CD4-positive, alpha-beta T cell treated with Interleukin-15 for 4 hours (primary cell): ENCODE measurements at places on chromosomes 5 and 9.

- DNase-seq = no peak
These were observed 16.2 kb downstream of the DUSP1 start for GRCh38 chr5:172754596-172755356.

DNA sequence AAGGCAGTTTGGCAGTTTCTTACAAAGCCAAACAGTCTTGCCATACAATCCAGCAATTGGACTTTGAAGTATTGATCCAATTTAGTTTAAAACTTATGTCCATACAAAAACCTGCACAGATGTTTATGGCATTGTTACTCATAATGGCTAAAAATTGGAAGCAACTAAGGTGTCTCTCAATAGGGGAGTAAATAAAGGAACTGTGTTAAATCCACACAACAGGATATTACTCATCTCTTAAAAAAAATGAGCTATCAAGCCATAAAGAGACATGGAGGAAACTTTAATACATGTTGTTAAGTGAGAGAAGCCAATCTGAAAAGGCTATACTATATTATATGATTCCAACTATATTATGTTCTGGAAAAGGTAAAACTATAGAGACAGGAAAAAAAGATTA lies 313.6 kb upstream of the CD180 start:
- DNase-seq = no peak

DNA sequence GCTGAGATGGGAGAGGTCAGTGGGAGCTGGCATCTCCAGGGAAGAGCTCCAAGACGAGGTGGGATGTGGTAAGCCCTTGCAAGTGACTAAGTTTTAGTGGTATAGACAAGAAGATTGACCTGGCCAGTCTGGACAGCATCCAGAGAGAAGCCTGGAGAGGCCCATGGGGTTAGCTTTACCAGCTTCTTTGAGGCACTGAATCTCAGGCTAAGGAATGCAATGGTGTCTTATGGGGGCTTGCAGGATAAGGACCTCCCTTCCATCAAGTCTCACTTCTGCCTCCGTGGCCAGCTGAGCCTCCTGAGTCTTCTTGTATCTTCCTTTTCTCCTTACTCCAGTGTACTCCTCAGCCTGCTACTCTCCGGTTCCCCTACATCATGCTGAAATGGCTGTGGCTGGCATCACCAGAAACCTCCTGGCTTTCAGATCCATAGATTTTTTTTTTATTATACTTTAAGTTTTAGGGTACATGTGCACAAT lies 56.5 kb upstream of the JADE2 start:
- no peak for DNase-seq

DNA sequence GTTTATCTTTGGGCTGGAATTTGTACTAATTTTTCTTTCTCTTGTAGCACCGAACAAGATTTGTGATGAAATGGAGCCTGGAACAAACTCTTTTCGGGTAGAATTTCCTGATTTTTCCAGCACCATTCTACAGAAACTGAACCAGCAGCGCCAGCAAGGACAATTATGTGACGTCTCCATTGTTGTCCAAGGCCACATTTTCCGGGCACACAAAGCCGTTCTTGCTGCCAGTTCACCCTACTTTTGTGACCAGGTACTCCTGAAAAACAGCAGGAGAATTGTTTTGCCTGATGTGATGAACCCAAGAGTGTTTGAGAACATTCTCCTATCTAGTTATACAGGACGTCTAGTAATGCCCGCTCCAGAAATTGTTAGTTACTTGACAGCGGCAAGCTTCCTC lies 27.6 kb downstream of the ZBTB43 start:
- DNase-seq = no peak

- no peak for DNase-seq
These were observed 24.4 kb upstream of the SLC1A1 start for GRCh38 chr9:4465910-4466309.

GRCh38 chr5:43802651-43803050 lies 199.7 kb downstream of the NNT start:
- DNase-seq = no peak

GRCh38 chr5:10328323-10328722 lies 20.6 kb upstream of the CMBL start:
- no peak for DNase-seq

- no peak for DNase-seq
These were observed 64.9 kb upstream of the STK32A start for GRCh38 chr5:147169901-147170300.

- no peak for DNase-seq
These were observed 199.3 kb downstream of the TTLL11 start for GRCh38 chr9:121893786-121894185.

- DNase-seq = no peak
These were observed 29.7 kb upstream of the AKNA start for GRCh38 chr9:114417511-114417910.

DNA sequence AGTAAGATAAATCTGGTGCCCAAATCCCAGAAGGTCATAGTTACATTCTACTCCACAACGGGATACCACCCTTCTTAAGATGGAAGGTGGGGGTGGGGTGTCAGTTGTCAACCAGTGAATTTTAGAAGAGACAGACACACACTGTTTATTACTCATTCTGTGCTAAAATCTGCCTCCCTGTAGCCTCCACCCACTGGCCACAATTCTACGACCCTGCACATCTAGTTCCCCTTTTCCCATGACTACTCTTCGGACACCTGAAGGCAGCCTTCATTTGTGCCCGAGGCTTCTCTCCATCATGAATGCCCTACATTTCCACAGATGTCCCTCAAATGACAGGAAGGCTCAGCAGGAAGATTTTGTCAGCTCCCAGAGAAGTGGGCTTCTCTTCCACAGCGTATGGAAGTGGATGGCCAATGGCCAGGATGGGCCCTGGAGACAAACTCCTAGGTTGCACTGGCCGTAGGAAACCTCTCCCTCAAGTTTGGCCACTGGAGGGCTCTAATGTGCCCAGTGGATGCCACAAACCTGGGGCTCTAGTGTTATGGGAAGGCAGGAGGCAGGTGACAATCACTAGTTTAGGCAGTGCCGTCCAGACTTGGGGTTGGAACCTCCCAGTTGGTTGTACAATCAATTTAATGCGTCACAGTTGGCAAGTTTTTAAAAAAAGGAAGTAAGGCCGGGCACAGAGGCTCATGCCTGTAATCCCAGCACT lies 46.6 kb downstream of the PTPN3 start:
- no peak for DNase-seq

DNA sequence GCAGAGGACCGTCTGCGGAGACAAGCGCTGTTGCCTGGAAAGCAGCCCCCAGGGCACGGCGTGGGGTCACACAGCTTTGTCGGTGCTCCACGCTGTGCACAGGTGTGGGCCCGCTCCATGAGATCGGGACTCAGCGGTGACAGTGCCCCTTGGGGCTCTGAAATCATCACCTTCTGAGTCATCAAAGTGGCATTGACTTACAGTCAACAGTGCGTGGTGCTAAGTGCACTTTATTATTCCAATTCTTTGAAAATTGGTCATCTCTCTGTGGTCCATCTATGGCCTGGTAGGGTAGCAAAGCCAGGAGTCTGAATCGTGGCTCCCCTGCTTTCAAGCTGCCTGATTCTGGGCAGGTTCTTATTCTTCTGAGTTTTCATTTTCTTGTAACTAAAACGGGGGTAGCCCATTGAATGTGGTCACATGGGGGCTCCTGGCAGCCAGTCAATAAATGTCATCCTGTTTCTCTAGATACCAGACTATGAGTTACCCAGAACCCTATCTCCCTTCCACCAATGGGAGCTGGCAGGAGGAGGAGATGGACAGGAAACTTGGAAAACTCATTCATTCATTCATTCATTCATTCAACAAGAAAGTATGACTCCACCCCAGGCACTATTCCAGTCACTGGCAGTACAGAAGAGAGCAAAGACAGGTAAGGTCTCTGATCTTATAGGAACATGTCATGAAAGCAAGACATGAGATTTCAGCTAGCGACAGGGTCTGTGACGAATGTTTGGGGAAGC lies 20.3 kb upstream of the UNC5A start:
- no peak for DNase-seq

DNA sequence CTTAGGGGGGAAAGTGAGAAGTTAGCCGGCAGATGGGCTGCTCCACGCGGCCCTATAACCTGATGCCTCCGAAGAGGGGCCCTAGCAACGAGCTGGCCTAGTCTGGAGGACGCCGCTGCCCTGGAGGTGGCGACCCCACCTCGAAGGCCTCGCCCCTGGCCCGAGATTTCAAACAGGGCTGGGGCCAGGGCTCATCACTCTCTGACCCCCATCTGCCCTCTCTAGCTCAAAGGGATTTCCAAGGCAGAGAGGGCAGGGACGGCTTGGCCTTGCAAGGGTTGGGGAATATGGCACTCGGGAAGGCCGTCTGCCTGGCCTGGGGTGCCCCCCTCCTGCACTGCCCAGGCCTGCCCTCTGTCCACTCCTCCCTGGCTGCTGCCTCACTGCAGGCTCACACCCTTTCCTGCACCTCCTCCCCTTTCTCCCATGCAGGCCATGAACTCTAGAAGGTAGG lies 25.5 kb upstream of the TIFAB start:
- no peak for DNase-seq

- DNase-seq = no peak
These were observed 20.5 kb upstream of the JAK2 start for GRCh38 chr9:4964540-4964939.

GRCh38 chr9:91949392-91949945 lies 559 bp downstream of the ROR2 start:
- no peak for DNase-seq

DNA sequence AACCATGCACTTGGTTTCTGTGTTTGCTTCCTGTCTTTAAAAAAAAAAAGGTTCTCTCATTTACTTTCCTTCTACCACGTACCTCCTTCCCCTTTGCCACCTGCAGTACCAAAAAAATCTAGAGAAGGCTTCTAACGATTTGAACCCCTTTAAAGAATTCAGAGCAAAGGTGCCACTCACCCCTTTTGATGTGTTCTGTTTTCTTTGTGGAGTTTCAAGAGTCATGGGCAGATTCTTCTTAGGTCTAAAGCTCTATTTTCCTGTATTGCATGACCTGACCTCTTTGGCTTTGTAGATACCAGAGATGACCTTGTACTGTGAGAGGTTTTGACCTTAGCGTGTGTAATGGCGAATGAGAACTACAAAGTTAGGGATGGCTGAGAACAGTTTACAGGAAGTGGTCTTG lies 29.0 kb downstream of the TXNDC8 start:
- no peak for DNase-seq

- no peak for DNase-seq
These were observed 123.6 kb upstream of the CCNH start for GRCh38 chr5:87536365-87536764.

GRCh38 chr5:169914766-169915165 lies 65.5 kb downstream of the INSYN2B start:
- DNase-seq = no peak

GRCh38 chr9:21565155-21565554 lies 83.0 kb upstream of the IFNE start:
- no peak for DNase-seq

DNA sequence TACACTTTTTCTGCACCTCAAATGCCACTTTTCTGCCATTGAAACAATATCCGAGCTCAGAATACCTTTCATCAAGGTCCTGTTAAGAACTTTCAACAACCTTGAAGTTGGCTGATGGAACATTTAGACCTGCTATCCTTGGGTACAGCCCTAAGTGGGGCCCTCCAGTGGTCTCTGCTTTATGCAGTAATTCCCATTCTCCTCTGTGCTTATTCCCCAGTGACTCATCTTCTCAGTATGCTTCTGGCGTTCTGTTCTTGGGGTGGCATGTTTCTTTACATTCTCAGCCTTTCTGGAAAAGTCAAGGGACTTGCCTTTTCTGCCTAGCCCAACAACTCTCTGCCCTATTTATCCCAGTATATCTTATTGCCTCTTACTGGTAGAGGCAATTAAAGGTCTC lies 7.1 kb downstream of the ANP32B start:
- no peak for DNase-seq

GRCh38 chr5:1330847-1331831 lies 13.8 kb downstream of the CLPTM1L start:
- DNase-seq = no peak

GRCh38 chr5:180136630-180137381 lies 65.2 kb upstream of the RNF130 start:
- no peak for DNase-seq

GRCh38 chr5:142866563-142867275 lies 96.5 kb downstream of the ARHGAP26 start:
- peak; percentile 70 for DNase-seq

DNA sequence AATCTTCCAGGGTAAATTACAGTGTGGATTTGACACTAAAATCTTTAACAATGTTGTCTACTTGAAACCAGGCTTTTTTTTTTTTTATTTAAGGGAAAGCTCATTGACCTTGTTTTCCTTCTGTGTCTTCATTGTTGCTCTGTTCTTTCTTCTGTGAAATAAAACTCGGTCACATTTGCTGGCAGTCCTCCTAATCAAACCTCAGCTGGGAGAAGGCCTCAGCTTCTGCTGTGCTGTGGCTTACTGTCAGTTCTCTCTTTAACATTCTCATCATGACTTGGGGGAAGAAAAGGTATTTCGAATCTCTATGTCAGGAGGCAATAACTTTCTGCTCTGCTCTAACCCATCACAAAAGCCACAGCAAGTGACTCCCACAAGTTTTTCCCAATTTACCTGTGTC lies 268.9 kb downstream of the ZNF608 start:
- no peak for DNase-seq

- no peak for DNase-seq
These were observed 2.4 kb upstream of the MACIR start for GRCh38 chr5:103256178-103256577.

GRCh38 chr9:93077811-93078210 lies 18.2 kb upstream of the CARD19 start:
- DNase-seq = no peak

DNA sequence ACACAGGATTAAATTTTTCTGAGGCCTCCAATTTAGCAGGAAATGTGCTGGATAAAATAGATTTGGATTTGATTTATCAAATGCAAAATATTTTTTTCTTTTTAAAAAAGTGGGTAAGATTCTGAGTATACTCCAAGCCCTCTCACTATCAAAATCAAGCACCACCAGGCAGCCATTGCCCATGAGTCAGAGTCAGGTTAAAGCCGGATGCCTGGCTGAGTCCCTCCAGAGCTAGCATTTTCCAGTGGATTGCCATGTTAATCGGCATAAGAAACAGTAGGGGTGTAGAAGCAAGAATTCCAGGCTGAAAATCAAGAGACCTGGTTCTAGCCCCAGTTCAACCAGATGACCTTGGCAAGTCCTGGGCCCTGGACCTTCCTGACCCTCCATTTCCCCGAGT lies 85.3 kb downstream of the FAM114A2 start:
- no peak for DNase-seq

GRCh38 chr9:135346438-135347050 lies 133.0 kb upstream of the PPP1R26 start:
- no peak for DNase-seq
